DMS79 (cell line): ENCODE measurements at places on chromosomes 3 and 15.
A peak's percentile ranks its signal among the peaks of the same experiment; 100 is the strongest.

DNA sequence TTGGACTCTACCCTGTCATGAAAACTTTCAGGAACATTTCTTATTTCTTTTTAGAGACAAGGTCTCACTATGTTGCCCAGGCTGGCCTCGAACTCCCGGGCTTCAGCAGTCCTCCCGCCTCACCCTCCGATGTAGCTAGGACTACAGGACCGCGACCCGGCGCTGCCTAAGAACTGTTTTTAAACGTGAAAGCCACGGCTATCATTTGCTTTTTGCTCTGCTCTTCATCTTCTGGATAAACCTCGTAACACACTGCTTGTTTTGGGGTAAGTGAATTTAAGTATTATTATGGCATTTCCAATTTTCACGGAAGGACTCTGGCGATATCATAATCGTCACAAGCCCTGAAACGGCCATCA, 14.3 kb upstream of the CCNL1 start:
- DNase-seq, result peak; percentile 73

GRCh38 chr3:43879166-43879565, 188.4 kb downstream of the ABHD5 start:
- DNase-seq, result peak; percentile 4

DNA sequence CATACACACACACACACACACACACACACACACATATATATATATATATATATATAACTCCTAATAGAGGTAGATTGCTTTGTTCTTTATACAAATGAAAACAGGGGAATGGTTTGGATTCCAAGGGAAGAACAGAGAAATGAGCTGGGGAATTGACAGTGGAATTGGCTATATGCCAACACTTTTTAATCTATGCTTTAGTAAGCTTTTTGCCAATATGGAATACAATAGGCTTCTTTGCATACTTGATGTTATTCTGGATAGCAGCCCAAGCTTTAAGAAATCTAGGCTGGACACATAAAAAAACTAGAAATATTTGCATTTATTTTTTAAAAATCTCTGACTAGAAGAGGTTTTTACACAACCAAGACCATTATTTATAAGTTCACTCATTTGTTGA, 334.2 kb upstream of the MDFIC2 start:
- DNase-seq, result no peak

DNA sequence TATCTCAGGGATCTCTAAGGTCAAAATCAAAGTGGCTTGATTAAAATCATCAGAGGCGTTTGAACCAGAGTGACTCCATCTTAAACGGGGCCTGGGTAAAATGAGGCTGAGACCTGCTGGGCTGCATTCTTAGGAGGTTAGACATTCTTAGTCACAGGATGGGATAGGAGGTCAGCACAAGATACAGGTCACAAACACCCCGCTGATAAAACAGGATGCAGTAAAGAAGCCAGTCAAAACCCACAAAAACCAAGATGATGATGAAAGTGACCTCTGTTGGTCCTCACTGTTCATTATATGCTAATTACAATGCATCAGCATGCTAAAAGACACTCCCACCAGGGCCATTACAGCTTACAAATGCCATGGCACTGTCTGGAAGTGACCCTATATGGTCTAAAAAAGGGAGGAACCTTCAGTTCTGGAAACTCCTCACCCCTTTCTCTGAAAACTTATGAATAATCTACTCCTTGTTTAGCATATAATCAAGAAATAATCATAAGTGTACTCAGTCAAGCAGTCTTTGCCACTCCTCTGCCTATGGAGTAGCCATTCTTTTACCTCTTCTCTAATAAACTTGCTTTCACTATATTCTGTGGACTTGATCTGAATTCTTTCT, 143.3 kb upstream of the SLCO3A1 start:
- no peak for DNase-seq

GRCh38 chr3:71415681-71416122, 167.8 kb downstream of the FOXP1 start:
- no peak for DNase-seq

DNA sequence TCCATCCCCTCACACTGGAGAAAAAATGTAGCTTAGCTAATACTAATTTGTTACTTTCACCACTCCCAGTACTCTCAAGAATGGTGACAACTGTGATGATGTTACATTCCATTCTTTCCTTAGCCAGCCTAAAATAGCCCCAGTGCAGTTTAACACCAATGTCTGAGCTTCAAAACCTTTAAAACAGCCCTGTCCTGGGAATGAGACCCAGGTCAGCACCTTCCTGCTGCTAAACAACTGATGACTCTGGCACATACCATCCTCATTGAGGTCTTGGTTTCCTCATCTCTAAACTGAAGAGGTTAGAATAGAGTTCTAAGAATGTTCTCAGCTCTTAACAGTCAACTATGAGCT, 3.8 kb downstream of the SCAMP2 start:
- DNase-seq, result no peak

DNA sequence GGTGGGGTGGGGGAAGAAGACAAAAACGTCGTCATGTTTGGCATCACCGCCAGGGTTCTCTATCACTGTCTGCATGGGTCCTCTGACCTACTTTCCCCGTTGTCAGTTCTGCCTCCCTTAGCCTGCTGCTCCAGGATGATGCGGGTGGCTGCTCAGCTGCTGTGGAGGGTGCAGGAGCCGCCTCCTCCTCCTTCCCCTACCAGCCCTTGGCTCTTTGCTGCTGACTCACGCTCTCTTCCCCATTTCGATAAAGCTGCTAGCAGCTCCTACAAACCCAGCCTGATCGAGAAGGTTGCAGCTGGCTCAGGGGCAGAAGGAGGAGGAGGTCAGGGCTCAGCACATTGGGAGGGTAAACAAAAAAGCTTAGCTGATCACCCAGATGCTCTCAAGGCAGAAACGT, 49.5 kb upstream of the SEC13 start:
- no peak for DNase-seq

DNA sequence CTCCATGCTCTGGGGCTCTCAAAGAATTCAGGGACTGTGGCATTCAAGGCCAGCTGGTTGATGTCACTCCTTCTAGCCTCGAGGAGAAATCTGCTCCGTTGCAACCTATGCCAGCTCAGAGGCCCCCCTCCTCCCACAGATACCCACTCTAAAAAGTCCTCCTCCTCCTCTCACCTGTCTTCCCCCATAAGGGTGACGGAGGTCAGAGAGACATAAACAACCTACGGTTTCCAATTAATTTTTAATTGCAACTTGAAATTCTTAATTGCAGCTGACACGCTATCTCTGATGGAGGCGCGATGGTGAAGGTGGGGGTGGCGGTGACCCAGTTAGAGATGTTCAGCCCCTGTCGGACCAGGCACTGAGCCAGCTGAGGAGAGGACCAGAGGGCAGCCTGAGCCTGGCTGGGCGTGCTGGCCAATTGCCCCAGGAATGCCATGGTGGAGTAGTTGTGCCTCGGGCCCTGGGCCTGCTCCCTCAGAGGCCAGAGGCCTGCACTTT, 43.2 kb upstream of the INSYN1 start:
- no peak for DNase-seq

DNA sequence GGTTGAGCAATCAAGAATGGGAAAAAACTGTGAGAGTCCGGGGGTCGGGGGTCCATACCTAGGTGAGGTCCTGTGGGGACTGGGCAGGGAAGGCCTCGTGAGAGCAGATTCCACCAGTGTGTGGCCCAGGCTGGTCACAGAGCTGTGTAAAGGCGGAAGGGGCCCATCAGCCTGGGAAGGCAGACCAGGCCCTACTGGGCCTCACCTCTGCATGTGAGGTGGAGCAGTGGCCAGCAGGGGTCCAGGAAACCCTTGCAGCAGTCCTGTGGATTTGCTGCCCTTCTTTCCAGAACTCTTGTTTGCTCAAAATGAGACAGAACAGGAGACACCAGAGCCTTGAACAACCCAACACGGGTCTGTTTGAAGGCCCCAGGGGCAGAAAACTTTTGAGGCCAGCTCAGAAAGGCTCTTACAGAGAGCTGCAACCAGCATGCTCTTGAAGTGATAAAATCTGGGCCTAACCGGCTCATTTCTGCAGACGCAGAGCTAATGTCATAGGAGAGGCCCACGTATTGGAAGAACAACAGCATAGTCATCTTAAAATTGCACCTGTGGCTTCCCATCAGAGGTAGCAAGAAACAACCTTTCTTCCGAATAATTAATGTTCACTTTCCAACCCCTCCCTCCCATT, 30.3 kb upstream of the HHATL start:
- DNase-seq, result no peak

DNA sequence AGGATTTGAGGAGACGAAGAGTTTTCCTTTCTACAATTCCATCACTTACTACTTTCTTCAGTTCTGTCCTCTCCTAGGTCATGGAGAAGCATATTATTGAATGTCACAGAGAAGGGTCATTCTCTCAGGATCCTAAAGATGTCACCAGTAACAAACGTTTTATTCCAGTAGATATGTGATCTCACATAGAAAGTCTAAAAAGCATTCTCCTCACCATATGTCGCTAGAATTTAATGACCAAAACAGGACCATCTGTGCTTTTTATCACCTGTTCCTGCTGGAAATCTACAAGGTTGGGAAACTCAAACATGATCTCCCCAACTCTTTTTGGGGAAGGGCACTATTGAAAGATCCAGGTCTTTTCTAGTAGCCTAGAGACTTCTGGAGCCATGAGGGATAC, 24.0 kb upstream of the FRMD5 start:
- DNase-seq, result no peak

DNA sequence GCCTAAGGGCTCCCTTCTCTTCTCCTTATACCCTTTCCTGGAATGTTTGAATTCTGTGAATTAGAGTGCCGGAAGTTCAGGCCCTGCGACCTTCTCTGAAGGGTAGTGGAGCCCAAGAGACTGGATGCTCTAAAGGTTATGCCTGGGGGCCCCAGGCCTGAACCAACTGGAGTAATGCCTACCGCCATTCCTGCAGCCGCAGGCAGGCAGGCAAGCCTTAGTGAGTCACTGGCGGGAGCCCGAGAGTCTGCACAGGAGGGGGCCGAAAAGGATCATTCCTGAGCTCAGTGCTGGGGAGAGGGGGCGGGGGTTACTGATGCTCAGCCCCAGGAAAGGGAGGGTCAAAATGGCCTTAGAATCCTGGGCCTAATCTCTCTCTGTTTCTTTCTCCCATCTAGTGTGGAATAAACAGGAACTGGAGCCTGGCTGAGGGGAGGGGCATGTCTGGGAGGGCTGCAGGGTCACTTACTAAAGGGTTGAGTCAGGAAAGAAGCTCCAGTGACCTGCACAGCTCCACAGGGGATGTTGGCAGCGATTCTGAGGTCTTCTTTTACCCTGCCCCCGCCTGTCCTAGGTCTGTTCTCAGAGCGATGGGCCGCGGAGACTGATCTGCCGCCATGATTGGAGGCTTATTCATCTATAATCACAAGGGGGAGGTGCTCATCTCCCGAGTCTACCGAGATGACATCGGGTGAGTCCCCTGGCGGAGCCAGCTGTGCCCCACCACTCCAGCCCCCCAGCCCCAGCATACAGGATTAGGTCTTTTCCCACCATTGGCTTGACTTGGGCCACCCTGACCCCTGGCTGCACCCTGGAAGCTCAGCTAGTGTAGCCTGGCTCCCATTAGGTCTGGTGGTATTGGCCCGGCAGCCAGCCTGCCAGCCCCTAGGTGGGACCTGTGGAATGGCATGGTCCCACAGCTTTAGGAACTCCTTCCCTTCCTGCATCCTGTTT, 2.0 kb downstream of the AP2M1 start:
- DNase-seq, result no peak

DNA sequence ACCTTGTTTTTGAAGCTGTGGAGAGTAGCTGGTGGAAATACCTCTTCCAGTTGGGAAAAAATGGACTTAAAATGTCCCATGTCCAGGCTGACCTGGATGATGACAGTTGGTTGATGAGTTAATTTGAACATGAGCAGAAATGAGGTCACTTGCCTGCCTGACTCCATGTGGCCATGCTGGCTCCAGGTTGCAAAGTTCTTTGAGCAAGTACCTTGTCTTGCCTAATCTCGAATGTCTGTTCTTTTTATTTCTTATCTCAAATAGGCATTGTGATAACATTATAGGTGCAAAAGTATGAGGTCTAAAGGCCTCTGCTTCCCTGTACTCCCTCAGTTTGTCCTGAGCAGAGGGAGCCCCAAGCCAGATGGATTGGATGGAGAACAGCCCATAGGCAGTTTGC, 9.0 kb downstream of the MAPKBP1 start:
- DNase-seq, result no peak

DNA sequence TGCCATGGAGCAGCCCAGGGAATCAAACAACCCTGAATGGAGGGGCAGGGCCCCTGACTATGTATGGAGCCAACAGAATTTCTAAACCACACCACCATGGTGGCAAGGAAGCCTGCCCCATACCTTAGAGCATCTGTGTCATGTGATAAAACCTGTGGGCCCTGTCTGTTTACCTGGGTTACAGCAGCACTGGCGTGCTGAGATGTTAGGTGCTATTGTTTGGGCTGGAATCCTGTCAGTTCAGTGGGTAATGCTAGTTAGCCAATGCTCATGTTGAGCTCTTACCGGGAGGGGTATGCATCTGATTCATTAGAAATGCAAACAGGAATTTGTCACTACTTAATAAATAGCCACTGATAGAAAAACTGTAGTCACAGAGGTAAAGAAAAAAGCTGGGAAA, 63.5 kb upstream of the ETV5 start:
- DNase-seq, result no peak

GRCh38 chr15:82852941-82853561, 43.6 kb downstream of the WHAMM start:
- no peak for DNase-seq

DNA sequence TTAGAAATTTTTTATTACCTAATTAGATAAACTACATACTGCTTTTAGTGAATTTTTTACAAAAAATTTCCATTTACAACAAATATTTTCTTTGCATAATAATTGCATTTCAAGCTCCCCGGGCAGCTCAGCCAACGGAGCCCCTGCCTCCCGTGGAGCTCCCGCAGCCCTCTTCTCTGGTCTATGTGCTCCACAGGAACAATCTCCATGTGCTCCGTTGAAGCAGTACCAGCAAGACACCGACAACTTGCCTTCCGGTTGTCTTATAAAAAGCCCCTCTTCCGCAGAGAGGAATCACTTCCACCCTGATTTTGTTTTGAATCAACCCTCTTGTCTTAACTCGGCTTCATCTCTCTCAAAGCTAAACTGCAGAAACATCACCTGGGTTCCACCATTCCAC, 46.9 kb upstream of the CHD2 start:
- DNase-seq, result no peak

DNA sequence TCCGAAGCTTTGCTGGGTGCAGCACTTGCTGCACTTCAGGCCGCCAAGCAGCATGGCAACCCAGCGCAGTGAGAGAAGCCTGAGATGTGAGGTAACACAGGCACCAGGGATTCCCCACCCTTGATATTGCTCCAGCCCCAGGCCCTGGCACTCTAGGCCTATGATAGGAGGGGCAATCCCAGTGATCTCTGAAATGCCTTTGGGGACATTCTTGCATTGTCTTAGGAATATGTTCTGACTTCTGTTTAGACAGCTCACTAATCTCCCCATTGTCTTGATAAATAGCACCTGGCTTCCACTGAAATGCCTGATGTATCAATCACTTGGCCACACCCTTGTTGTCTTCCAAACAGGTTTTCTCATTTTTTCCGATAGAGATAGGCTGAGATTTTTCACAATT, 102.8 kb downstream of the SOX14 start:
- DNase-seq, result no peak

DNA sequence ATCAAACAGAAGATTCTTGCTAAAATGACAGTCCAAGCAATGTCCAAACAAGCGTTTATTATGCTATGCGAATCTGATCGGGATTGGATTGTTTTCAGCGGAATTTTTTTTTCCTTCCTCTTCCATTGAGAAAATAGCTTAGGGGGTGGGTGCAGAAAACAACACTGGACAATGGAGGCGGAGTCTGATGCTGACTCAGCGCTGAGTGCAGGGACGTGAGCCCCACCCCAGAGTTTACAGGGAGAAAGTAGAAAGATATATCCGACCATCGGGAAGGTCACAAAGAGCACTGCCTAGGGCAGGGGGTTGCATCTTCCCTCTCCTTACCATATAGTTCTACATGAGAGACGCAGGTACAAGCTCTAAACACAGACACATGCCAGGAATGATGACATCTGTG, 117.0 kb downstream of the FOXP1 start:
- no peak for DNase-seq
